Smooth muscle cell of trachea (primary cell): ENCODE measurements at places on chromosomes 1 and 21. TPM values are rescaled to one million over a fixed set of nuclear protein-coding genes. Genes with fewer than 3 reads are reported as not detected.

MIXL1 gene
- under 0.01 TPM in 1 of 2 replicates, not detected in the other for total RNA-seq

TIMM17A gene
- total RNA-seq = 39.7 and 62.4 TPM in 2 replicates

ZSCAN20 gene
- total RNA-seq = 13.1 and 19.8 TPM in 2 replicates

MFSD2A gene
- total RNA-seq = 0.58 and 4.1 TPM in 2 replicates

SPOCD1 gene
- total RNA-seq = 61.5 and 76.4 TPM in 2 replicates

LAD1 gene
- not detected in 2 replicates for total RNA-seq

KLHDC7A gene
- not detected in 2 replicates for total RNA-seq

CELA3B gene
- not detected in 2 replicates for total RNA-seq

PTAFR gene
- total RNA-seq = under 0.01 and 0.15 TPM in 2 replicates

DSCAM gene
- under 0.01 TPM in 1 of 2 replicates, not detected in the other for total RNA-seq

GLIS1 gene
- 0.58 and 1.7 TPM in 2 replicates for total RNA-seq

SYPL2 gene
- 0.29 and 1.2 TPM in 2 replicates for total RNA-seq

LHX4 gene
- 0.17 TPM in 1 of 2 replicates, not detected in the other for total RNA-seq

ELAPOR1 gene
- 0.15 and 0.33 TPM in 2 replicates for total RNA-seq

RPS6KA1 gene
- 1.0 and 2.2 TPM in 2 replicates for total RNA-seq

S100A12 gene
- not detected in 2 replicates for total RNA-seq

ZNF593OS gene
- not detected in 2 replicates for total RNA-seq

PROK1 gene
- not detected in 2 replicates for total RNA-seq

MCOLN2 gene
- 3.5 and 3.6 TPM in 2 replicates for total RNA-seq

CHODL gene
- 0.15 and 0.17 TPM in 2 replicates for total RNA-seq

TMPRSS2 gene
- not detected in 2 replicates for total RNA-seq

CDC42 gene
- 372 and 518 TPM in 2 replicates for total RNA-seq

C1QTNF12 gene
- total RNA-seq = 2.5 and 5.1 TPM in 2 replicates

OPRD1 gene
- under 0.01 TPM in 1 of 2 replicates, not detected in the other for total RNA-seq

SMCP gene
- total RNA-seq = not detected in 2 replicates

LCE6A gene
- not detected in 2 replicates for total RNA-seq
